ENCODE measurements at places on chromosomes 12 and 14.

- no peak for DNase-seq
Observed at GRCh38 chr12:54959291-54960018, 25.1 kb downstream of the TESPA1 start.

DNA sequence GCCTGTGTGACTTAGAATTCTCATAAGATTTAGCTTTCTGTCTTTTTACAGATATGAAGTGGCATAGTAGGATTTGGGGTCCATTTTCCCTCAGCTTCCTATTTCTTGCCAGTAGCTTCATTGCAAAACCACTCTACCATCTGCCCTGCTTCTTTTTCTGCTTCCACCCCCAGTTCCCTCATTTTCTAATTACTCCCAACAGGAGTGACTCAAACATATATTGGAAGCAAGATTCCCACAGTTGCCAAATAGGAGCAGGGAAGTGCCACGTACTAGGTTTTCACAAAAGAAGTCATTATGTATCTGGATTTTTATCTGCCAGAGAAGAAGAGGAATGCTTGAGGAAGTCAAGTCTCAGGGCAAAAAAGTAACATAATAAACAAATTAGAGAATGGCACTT lies 64.1 kb downstream of the ANO4 start:
- DNase-seq: no peak

DNA sequence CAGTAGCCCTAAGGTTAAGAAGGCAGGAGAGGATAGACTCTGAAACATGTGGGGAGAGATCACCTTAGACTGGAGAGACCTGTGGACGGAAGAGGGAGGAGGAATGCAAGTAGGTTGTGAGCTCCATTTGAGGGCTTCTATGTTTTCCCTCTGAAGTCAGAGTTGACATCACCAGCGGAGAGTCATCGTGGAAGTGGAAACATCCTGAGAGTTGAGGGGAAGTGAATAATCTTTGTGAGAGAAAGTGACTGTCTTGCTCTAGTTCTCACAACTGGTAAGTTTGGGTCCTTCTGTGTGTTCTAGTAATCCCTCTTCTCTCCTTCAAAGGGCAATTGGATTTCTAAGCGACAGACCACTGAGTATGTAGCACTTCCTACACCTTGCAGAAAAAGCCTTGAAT lies 103.6 kb upstream of the CCND2 start:
- DNase-seq: no peak

GRCh38 chr14:51224551-51224950 lies 15.5 kb upstream of the TMX1 start:
- no peak for DNase-seq

- no peak for DNase-seq
Observed at GRCh38 chr12:85018098-85018497, 18.0 kb downstream of the TSPAN19 start.

GRCh38 chr14:65805113-65805473 lies 392.6 kb downstream of the FUT8 start:
- DNase-seq: no peak

GRCh38 chr12:88037770-88038169 lies 8.6 kb upstream of the C12orf50 start:
- no peak for DNase-seq

- no peak for DNase-seq
Observed at GRCh38 chr14:90649083-90649482, 167.1 kb downstream of the TTC7B start.

DNA sequence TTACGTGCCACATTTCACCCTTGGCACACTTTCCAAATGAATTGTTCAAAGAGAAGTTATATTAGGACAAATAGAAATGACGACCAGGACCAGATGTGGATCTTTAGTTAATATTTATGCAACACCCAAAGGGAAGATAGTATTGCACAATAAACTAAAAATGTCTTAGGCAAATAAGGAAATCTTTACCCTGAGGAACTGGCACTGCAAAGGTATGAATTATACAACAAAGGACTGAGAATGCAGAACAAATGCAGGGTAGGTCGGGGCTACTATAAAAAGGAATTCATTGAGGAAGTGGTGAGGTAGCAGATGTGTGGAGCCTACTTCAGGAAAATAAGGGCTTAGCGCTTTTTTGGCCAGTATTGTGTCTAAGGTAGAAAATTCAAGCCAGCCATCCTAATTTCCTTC lies 3.9 kb upstream of the TMTC2 start:
- DNase-seq: no peak

DNA sequence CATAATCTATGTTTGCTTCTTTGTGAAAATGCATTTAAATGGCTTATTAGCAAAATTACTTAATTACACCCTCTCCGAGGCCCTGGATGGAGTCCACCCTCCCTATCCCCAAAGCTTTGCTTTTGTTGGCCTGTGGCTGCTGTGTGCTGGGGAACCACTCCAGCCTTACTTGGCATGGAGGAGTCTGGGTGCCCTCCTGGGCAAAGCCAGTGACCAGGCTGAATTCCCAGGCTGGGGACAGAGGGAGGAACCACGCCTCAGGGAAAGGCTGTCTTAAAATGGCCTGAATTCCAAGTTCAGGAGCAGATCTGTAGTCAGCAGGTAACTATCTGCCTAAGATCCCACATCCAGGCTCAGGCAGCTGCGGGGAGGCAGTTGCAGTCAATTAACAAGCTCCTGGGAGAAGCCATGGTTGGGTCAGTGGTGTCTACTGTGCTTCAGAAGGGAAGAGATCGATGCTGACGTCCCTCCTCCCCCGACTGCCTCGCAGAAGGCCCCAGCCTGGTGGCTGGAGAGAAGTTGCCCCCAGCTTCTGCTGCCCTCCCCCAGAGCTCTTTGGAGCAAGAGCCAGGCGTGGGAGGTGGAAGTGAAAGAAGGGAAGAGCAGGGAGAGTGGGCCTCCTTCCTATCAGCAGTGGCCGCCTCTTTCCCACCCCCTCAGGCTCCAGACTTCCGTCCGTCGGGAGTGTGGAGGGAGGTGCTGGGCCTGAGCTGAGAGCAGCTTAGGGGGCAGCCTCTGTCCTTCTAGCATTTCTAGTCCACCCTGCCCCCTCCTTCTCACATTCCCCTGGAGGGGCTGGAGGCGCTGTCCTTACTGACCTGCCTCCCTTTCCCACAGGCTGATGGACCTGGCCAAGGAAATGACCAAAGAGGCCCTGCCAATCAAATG lies 11.3 kb downstream of the VASH1 start:
- DNase-seq: no peak

DNA sequence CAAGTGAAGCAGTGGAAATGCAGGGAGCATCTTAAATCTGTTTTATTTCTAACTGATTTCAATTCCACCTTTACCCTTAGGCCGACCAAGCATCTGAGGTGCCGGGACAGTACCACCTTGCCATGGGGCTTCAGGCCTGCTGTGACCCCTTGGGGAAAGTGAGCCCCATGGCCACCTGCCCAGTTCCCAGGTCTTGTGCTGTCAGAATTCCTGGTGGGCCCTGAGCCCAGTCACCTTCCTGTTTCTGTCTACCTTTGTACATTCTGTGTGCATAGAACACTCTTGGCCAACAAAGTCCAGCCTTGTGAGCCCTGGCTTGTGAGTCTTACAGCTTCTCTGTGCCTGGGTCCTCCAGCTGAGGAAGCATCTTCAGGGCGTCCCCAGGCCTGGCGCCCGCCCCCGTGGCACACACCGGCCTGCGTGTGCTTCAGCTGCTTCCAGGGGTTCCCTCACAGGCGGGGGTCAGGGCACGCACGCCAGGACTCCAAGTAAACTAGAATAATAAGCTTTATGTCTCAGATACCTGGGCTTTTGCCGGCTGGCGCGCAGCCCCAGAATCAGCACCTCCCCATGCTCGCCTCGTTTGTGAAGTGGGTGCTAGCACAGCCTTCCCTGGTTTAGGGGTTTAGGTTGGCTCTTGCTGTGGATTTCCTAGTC lies 10.3 kb downstream of the ZFYVE21 start:
- no peak for DNase-seq

DNA sequence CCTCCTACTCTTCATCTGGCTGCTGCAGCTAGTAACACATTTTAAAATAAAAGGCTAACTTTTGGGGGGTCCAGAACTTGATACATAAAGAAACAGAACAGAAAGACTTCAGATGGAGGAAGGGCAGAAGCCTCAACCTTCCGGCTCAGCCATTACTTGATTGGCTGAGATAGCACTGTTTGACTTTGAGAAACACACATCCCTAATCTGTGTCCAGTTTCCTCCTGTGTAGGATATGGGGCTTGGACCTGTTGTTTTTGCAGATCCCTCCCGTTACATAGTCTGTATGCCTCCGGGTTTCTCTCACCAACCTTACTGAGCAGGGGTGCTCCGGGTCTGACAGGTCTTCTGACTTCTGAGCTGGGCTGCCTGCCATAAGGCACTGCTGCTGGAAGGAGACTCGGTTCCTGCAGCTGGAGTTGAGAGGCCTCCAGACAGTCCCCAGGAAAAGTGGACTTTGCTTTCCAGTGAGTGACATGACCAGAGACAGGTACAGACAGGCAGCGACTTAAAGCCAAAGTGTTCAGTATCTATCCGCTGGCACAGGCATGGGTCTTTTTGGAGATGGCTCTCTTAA lies 8.3 kb upstream of the ZNF641 start:
- no peak for DNase-seq

DNA sequence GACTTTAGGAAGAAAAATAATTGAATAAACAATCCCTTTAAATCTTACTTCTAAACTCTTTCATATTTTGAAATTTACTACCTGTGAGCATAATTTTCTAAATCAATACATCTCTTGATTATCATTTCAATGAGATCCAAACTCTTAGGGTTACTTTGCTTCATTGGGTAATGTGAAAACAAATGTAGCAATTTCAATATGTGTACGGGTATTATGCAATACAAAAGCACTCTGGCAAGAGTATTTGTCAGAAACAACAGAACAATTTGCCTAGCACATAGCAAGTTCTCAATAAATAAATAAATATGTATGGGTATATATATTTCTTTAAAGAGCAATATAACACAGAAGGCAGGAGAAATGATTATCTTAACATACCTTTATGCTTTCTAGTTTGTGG lies 77.1 kb downstream of the PLEKHG7 start:
- no peak for DNase-seq

DNA sequence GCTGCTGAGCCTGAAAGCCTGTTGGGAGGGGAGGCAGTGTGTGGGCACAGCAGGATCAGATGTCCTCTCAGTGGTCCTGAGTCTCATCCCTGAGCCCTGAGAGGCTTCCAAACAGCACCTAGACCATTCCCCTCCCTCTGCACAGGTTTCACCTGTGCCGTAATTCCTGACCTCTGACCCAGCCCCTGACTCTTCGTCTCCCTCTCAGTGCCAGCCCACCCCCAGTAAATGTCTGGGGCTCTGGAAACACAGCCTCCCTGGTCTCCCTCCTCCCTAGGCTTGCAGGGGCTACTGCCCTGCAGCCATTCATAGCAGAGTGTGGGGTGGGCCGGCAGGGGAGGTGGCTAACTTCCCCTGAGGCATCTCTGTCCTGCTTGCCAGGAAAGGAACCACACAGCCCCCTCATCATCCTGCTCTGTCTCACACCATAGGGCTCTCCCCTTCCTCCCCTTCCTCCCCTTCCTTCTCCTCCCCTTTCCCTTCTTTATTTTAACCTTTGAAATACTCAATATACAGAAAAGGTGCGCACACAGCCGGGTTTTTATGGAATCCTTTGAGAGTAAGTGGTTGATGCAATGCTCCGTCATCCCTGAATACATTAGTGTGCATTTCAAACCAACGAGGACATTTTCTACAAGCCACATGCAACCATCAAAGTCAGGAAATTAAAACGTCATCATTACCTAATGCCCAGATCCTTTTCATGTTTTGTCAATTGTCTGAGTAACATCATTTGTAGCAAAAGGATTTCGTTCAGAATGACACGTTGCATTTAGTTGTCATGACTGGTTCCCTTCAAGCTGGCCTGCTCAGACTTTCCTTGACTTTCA lies 67.0 kb downstream of the PRMT8 start:
- DNase-seq: no peak

- no peak for DNase-seq
Observed at GRCh38 chr12:105998561-105998960, 140.2 kb downstream of the NUAK1 start.

DNA sequence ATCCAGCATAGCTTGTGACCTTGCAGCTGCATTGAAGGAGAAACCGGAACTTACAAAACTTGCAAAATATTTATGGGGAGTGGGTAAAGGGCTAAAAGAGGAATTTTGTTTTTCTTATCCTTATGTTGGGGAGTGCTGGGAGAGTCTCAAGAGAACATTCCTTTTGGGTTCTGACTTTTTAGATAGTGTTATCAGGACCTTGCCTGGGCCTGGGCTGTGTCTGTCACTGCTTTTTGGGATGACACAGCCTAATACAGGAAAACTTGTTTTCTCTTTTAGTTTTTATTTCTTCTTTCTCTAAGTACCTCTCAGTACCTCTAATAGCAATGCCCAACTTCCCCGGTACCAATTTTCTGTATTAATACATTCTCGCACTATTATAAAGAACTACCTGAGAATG lies 850.6 kb downstream of the RPS29 start:
- DNase-seq: no peak

- no peak for DNase-seq
Observed at GRCh38 chr14:20970647-20970982, 15.3 kb downstream of the RNASE2 start.

DNA sequence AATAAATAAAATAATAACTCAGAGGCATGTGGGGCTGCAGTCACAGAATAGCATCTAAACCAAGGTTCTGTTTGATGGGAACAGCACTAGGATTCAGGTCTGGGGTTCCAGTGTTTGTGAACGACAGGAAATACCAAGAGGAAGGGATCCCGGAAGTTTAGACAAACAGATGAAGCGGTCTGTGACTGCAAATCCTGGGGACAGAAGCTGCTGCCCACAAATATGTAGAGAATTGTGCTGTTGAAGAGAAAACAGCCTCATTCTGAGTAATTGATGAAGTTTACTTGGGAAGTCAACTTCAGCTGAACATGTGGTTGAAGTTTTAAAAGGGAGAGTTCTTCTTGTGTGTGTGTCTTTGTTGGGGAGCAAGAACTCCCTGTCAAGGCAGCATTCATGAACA lies 98.4 kb upstream of the TBX5 start:
- DNase-seq: no peak

DNA sequence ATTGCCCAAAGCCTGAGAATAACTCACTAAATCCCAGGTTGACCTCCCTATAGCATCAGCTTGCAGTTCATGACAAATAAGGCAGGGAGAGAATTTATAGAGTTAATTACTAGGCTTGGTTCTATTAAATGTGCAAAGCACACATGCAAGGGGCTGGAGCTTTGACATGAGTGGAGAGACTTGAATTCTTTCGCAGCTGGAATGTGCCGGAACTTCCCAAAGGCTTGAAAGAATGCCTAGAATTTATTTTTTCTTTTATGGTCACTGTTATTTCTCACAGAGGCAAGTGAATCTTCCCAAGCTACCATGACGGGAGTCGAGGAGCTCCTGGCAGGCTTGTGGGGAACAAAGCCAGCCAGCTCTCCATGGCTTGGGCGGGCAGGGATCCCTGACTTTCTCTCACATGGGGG lies 95.5 kb upstream of the USP44 start:
- no peak for DNase-seq
